Natural killer cell (primary cell): ENCODE measurements at places on chromosomes 7 and 10. TPM values are rescaled to one million over a fixed set of nuclear protein-coding genes. Genes with fewer than 3 reads are reported as not detected.

DNA sequence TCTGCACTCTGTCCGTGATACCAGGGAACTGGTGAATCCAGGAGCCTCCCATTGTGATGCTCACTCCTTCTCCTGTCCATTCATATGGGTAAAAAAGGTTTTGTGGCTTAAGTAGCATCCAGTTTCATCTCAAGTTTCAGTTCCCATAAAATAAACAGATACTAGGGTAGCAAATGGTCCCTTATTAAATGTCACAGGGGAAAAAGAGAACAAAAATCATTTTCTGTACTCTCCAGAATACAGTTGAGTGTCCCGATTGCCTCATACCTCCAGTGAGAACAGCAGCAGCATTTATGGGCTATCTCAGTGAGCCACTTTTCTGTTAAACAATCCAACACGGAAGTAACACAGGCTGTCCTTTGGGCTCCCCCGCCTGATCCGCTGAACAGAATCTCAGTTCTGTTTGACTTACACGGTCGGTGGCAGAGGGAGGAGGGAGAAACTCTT lies 179.6 kb downstream of the CELF2 start:
- no peak for DNase-seq

- no peak for DNase-seq
Measured at GRCh38 chr10:70109064-70109729, 23.4 kb downstream of the AIFM2 start.

DNA sequence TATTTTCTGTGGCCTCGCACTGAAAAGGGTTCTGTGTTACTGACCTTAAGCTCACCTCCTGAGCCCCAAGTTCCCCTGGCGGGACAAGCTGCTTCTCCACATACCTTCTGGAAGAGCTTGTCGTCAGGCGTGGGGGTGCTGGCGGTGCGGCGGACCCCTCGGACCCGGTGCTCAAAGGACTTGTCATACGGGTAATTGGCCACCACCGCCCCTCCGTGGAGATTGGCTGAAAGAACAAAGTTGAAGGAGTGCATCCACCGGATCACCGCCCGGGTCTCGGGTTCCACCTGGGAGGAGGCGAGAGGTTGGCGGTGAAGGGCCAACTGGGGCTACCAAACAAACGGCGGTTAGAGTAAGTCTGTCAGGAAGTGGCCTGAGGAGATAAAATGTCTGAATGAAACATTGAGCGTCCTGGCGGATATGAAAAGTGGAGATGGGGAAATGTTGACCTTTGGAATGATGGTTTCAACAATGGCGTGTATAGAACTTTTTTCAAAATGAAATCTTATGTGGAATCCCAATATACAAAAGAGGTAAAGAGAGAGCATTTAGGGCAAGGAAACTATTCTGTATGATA lies 16.5 kb downstream of the CPN1 start:
- DNase-seq = no peak

- no peak for DNase-seq
Measured at GRCh38 chr7:93374345-93374940, 142.3 kb downstream of the VPS50 start.

- no peak for DNase-seq
Measured at GRCh38 chr10:14039968-14040668, 290.6 kb downstream of the FRMD4A start.

- no peak for DNase-seq
Measured at GRCh38 chr10:114003161-114003941, 40.3 kb upstream of the ADRB1 start.

- peak; percentile 26 for DNase-seq
Measured at GRCh38 chr7:100745184-100745583, 11.8 kb downstream of the ZAN start.

DNA sequence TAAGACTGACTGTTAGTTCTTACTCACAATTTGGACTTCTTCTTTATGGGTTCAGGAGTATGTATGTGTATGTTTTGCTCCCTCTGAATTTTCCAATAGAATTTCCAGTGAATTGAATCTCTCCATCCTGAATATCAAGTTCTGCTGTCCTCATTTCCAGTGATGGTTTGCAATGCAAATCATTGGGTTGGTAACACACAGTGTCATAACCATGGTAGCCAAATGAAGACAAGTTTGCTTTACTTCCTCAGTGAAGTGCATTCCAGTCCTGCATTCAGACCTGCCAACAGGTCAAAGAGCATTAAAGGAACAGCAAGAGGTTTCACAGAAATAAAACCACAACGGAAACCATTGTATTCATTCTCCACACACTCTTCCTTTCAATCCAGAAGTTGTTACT lies 15.2 kb downstream of the ITPRID1 start:
- DNase-seq = no peak

DNA sequence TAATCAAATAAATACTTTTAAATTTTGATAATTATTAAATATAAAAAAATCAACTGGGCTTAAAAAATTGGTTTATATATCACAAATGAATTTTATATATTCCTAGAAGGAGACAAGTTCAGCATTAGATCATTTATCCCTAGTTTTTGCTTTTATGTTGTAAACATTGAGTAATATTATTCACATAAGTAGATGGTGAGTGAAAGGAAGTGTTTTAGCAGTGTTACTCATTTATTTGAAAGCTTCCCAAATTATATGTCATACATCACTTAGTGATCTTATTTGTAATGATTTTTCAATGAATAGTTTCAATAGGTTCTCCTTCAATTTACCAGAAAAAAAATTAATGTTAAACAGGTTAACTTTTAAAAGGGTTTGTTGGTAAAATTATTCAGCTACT lies 15.8 kb downstream of the KLLN start:
- no peak for DNase-seq

GRCh38 chr10:121243609-121244241 lies 354.5 kb downstream of the FGFR2 start:
- no peak for DNase-seq

DNA sequence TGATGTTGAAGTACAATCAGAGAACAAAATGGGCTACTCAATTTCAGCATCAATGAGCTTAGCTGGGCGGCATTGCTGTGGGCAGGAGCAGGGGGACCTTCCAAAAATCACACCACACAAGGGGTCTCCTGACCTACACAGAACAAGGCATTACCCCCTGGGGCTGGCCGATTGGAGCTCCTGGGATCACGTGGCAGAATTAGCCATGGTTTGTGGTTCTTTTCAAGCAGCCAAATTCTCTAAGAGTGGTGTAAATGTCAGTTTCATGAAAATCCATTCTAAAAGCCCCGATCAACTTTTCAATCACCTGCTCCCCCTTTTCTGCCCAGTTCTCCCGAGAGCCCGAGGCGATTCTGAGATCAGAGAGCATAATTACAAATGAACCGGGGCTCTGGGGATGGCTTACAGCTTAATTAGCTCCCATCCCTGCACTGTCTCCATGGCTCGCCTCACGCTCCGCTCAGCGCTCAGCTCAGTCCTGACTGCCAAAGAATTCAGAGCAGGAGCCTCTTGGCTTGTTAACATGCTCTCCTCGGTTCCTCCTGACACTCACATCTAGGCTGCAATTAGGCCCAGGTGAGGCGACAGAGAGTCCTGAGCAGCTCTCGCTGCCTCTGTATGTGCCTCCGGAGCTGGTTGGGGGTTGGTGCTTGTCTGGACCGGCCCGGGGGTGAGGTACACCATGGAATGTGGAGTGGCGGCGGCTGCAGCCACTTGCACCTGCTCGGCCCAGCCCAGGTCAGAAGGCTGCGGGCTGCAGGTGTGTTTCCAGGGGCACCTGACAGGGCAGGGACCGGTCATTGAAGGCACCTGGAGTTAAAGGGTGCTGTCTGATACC lies 111.8 kb downstream of the WDR11 start:
- no peak for DNase-seq

- no peak for DNase-seq
Measured at GRCh38 chr10:80272793-80273522, 16.5 kb downstream of the MAT1A start.

- DNase-seq = no peak
Measured at GRCh38 chr7:127938588-127938987, 92.6 kb downstream of the LRRC4 start.

GRCh38 chr10:22010973-22011408 lies 7.5 kb upstream of the DNAJC1 start:
- DNase-seq = no peak

GRCh38 chr10:68327889-68328786 lies 3.7 kb upstream of the HNRNPH3 start:
- DNase-seq = no peak

GRCh38 chr7:127591189-127591588 lies 2.3 kb upstream of the FSCN3 start:
- no peak for DNase-seq

GRCh38 chr7:22962775-22963350 lies 51.1 kb downstream of the HYCC1 start:
- DNase-seq = no peak

GRCh38 chr10:57395923-57396322 lies 871.8 kb downstream of the IPMK start:
- DNase-seq = no peak

DNA sequence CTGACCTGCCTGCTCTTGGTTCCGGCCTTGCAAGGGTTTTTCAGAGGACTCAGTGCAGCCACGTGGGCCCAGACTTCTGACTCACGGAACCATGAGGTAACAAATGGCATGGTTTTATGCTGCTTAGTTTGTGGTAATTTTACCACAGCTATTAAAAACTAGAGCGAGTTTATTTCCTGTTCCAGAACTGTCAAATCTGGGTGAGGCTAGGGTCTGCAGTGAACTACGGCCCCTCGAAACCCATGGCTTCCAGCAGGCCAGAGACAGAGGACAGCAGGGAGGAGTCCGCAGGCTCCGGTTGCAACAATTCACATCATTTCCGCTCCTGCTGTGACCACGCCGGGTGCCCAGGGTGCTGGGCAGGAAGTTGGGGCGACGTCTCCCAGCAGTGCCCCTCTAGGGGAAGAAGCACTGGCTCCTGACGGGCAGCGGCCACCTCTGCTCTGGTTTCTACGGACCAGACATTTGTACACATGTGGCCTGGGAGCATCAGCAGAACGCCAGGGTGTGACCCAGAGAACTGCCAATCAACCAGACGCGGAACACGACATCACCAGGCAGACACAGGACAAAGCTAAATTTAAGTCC lies 74.8 kb downstream of the ADARB2 start:
- DNase-seq = no peak

DNA sequence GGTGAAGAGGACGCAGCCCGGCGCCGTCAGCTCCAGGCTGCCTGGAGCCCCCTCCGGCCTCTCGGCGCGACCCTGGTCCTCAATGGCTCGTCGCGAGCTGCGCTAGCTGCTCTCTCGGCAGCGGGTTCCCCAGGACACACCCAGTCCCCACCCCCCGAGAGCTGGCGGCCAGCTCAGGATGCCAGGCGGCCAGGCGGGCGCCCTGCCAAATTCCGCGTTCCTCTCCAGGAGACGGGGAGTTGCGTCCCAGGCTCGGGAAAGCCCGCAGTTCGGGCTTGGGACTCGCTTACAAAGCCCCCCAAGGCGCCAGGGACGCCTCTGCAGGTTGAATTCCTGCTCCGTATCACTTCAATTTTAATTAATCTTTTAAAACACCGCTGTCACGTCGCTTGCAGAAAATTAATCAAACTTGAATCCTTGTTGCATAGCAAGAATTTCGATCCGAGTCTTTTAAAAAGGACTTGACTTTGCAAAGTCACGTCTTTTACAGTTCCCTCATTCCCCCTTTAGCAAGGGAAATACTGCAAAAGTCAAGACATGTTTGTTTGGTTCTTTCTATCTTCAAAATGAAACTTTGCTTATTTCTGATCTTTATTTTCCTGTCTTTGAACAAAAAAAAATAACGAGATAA lies 28.2 kb downstream of the SKIDA1 start:
- no peak for DNase-seq

GRCh38 chr7:46549347-46549746 lies 628.3 kb upstream of the IGFBP3 start:
- DNase-seq = no peak

GRCh38 chr10:57014758-57015157 lies 653.7 kb upstream of the ZWINT start:
- DNase-seq = no peak

The AEBP1 gene
- 6.4 TPM for total RNA-seq

The GRK5 gene
- total RNA-seq = 54.3 TPM

The OR9A2 gene
- not detected for total RNA-seq

The EVX1 gene
- total RNA-seq = not detected

The ASZ1 gene
- not detected for total RNA-seq

The LHFPL3 gene
- not detected for total RNA-seq

The INSYN2A gene
- total RNA-seq = not detected

The OPN4 gene
- not detected for total RNA-seq

The OPALIN gene
- total RNA-seq = not detected

The PIK3AP1 gene
- total RNA-seq = 95.3 TPM
